NCI-H460 (cell line): ENCODE measurements at places on chromosomes 6 and 20. TPM values are rescaled to one million over a fixed set of nuclear protein-coding genes. Genes with fewer than 3 reads are reported as not detected.

DNA sequence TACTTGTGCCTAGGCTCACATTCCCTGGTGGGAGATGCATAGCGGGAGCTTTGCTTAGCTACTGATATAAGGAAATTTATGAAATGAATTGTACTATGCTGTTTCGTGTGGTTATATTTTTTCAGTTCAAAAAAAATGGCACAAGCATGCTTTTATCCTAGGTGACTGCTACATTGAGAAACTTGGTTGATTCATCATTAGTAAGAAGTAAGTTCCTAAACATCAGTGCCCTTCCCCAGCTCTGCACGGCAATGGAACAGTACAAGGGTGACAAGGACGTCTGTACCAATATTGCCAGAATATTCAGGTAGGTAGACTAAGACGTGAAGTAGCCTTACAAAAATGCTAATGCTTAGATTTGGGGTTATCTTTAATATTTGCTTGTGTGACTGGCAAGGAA is 79.7 kb downstream of the ARMC2 start:
- no peak for DNase-seq

GRCh38 chr6:117326396-117326795 is 61.0 kb downstream of the VGLL2 start:
- DNase-seq = no peak

GRCh38 chr20:34526466-34526865 is 10.2 kb downstream of the DYNLRB1 start:
- DNase-seq = no peak

ALDH8A1 gene
- 0.20 TPM in 1 of 2 replicates, not detected in the other for total RNA-seq

DNA sequence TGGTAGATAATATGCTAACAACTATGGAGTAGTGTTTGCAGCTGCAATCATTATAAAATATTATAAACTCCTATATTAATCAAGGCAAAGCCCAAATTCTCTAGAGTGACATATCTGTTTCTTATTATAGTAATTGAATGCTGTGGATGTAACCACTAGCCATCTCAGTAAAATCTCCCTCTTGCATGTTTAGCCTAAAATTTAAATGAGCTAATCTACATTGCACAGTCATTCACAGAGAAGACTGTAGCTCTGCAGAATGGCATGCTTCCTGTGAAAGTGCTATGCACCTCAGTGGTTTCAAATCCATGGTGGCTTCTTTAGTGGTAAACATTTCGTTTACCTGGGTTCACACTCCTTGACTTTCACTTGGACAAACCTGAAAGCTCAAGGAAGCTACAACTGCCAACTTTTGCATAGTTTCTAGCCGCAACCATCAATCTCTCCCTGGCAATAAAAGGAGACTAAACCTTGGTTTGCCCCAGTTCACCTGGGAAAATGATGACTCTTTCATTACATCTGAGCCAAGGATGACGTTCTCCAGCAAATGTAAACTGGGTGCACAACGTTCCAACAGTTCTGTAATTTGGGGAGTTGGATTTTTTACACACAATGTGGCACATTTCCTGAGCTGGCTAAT is 47.2 kb downstream of the FILIP1 start:
- no peak for DNase-seq

DNA sequence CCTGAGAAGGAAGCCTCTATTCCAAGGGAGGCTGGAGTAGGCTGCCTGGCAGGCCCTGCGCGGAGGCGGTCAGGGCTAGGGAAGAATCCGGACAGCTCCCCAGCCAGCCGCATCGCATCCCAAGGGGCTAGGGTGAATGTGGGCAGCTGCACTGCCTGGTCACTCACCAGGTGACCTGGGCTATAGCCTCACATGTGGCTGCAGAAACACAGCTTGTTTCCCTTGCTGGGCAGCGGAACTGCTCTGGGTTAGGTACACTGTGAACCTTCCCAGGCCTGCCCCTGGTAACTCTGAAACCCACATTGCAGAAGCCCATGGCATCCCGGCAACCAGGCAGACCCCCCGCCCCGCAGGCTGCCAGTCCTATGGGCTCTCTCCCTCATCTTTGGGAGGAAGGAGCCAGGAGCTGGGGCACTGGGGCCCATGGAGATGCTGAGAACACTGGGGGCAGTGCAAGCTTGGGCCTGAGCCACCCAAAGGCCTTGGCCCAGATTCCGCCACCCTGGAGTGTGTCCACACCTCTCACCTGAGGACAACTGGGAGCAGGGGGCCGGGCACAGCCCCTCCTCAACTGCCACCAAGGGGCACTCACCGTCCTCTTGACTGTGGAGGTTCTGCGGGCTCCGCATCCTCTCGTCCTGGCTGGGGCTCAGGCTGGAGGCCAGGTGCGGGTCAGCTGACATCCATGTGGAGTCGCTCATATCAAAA is 111.0 kb downstream of the NOL4L start:
- DNase-seq = no peak

BHLHE23 gene
- total RNA-seq = not detected in 2 replicates

DNA sequence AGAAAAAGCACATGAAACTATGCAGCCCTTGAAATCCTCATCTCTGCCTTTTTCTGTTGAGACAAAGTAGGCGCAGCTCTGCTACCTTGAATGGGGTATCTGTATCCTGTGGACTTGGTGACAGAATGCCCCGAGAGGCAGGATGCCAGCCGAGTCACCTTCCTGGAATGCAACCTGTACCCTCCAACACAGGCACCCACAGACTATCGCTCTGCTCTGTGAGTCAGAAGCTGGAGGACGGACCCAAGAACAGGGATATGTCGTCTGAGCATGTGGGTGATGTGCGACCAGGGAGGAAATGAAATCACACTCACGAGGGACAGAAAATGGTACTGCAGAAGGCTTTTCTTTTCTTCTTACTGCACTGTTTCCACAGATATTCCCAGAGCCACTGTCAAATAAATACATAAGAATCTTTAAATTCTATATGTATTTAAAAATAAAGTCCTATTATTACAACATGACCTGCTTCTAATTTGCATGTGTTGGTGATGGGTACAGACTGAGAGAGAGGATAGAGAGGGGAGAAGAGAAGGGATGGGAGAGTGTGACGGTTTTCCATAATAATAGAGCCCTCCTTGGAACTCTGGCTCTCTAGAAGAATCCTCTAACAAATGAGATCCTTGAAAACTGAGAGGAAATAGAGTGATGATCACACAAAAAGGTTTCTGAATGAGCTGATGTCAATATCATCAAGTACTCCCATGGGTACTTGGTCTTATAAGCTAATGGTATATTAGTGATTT is 308.1 kb downstream of the FOXC1 start:
- DNase-seq = no peak

DNA sequence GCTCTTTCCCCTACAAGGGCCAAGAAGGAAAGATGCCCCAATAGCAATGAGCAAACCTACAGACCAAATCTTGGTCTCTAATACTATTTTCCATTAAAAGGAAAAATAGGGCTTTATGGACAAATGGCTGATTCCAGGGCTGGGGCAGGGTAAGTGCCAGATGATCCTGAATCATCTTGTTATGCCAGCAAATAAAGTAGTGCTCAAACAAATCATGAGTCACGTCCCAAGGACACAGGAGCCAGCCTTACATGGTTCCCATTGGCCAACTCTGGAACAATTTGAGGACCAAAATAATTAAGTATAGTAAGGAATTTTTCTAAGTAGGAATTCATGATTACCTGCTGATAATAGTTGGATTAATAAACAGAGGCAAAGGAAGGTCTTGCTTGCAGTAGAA is 53.2 kb upstream of the NKX2-4 start:
- no peak for DNase-seq

DNA sequence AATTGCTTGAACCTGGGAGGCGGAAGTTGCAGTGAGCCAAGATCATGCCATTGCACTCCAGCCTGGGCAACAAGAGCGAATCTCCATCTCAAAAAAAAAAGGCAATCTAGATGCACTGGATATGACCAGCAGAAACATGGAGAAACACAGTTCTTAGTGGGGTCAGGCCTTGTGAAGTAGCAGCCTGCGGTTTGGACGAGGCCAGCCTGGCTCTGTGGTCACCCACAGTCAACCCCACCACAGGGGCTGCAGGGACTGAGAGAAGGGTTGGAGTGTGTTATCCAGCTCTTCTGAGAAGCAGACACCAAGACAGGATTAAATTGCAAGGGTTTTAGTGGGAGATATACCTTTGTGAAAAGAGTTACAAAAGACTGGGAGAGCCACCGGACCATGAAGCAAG is 194.3 kb upstream of the PROKR2 start:
- no peak for DNase-seq
